ENCODE measurements at places on chromosomes 13 and 19.

DNA sequence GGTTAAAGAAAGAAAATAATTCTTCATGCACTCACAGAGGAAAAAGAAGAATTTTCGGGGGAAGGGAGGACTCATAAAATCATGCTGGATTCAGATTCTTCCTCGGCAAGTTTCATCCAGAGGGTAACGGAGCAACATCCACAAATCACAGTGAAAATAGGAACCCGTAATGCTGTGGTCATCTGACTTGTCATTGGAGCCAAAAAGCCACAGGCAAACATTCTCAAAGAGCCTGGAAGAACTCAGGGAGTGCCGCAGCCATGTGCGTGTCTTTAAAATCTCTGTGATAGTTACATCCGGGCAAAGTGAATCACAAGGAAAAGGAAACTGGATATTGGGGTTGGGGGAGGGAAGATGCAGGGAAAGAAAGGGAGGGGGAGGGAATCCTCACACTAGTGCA lies 33.0 kb upstream of the VSTM2B start:
- no peak for DNase-seq

DNA sequence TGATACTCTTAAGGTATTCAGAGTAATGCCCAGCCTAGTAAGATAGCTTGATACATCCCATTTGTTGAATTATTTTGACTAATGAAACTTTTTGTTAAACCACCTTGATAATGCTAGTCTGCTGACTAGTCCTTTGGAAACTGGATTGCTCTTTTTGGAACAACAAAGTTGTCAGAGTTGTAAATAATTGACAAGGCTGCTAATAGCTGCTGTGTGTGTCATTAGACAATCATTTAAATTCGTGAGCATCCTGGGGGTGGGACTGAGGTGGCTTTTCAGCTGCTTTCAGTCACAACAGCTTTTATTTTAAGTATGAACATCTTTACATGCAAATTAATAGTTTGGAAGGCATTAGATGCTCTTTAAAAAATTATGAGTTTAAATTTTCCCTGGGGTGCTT lies 153.5 kb downstream of the HS6ST3 start:
- no peak for DNase-seq

- no peak for DNase-seq
Observed at GRCh38 chr19:16456652-16457194, 15.0 kb downstream of the EPS15L1 start.

- no peak for DNase-seq
Observed at GRCh38 chr13:108270442-108270841, 924 bp downstream of the TNFSF13B start.

DNA sequence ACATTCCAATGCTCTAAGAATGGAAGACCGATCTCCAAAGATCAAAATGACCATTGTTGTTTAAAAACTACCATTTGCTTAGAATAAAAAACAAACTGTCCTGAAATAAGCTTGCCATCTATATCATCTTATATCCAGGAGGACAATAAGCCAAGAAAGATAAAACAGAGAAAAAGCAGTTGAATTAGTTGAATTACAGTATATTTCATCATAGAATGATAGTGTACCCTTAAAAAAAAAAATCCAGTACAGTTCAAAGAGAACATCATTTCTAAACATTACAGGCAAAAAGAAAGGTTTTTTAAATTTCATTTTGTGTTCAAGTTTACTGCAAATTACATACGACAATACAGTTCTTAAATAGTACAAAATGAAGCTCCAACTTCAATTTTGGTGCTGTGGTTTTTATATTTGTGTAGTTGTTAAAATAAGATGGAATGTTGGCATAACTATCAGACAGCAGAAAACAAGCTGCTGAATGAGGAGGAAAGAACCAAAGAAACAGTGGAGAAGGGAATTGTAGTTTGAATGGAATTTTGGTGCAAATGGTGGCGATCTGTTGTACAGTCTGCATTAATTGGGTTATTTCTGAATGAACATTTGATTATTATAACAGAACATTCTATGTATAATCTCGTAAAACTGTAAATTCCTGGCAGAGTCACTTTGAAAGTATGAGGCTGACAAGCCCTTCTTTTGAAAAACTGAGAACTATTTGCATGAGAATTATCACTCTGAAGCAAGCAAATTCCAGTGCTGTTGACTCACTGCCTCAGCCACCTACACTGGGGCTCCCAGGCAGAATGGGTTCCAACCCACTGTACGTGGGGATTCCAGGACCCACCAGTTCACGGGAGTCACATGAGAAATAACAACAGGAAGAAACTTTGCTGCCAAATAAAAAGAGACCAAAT lies 37.7 kb downstream of the LHFPL6 start:
- no peak for DNase-seq

DNA sequence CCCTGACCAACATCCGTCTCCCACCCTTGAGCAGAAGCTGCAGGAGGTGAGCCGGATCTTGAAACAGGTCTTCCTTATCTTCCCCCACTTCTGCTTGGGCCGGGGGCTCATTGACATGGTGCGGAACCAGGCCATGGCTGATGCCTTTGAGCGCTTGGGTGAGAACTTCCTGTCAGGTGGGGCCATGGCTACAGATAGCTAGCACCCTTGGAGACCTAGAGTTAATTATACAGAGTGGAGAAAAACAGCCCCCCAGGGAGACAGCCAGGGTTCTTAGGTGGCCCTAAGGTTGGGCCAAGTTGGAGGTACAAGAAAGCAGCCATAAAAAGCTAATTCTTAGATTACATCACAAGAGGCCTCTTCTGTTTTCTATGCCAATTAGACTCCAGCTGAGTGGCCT lies 8.9 kb upstream of the ARHGAP45 start:
- no peak for DNase-seq

GRCh38 chr19:993831-994393 lies 6.3 kb upstream of the GRIN3B start:
- no peak for DNase-seq

- no peak for DNase-seq
Observed at GRCh38 chr13:92739306-92739818, 487.2 kb upstream of the GPC6 start.

DNA sequence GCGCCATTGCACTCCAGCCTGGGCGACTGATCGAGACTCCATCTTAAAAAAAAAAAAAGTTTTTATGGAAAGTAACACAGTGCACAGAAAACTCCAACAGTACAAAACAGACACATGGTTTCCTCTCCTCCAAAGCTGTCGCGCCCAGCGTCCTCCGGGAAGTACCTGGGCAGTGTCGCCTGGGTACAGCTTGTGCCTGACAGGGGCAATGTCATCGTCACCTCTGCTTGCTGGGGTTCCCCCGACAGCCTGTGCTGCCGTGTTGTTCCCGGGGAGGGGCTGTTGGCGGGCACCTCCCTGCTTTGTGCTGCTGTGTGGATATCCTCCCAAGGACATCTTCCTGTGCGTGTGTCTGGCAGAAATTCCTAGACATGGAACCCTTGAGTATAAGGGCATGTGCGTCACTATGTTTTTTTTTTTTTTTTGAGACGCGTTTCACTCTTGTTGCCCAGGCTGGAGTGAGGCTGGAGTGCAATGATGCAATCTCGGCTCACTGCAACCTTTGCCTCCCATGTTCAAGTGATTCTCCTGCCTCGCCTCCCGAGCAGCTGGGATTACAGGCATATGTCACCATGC lies 2.4 kb upstream of the F2RL3 start:
- DNase-seq: no peak

DNA sequence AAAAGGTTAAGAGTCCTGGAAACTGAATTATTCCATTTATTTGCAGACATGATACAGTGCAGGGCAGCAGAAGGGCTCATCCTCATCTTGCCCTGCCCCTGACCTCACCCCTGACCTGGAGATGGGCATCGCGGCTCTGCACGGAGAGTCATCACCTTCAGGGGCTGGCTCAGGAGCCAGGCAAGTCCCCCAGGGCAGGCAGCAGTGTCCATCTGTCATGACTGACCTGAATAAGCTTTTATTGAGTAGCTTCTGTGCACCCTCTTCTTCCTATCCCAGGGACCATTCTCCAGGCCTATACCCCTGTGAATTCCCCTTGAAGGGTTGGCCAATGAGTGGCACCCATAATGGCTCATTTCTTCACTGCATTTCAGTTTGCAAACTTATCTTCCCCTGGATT lies 484.2 kb downstream of the ZNF536 start:
- DNase-seq: no peak

GRCh38 chr13:114076329-114077090 lies 55.9 kb downstream of the RASA3 start:
- no peak for DNase-seq

DNA sequence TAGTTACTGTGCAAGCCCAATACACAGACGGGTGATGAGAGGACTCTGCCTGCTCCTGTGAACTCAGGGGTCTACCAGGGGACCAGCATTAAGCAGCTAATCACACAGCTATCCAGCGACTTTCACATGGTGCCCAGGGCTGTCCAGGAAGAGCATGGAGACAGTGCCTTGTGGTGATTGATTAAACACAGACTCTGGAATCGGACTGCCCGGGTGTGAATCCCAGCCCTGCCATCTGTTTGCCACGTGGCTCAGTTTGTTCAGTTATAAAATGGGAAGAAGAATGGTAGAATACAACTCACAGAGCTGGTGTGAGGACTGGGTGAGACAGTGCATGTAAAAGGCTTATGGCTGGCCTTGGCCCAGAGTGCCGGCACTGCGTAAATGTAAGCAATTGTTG lies 42.1 kb upstream of the NPAS1 start:
- no peak for DNase-seq

DNA sequence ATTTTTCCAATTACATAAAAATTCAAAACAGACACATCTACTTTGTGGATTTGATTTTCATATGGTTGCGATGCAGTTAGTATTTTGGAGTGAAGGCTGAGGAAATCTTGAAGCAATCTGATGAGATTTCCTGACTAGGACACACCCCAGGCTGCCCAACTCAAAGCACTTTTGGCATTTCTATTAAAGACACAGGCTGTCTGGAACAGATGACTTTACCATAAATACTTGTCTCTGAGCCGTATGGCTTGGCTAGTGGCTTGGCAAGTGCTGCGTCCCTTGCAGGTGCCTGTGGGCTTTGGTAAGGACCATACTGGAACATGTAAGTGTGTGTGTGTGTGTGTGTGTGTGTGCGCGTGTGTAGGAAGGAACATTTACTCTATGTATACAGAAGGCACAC lies 218.8 kb downstream of the FGF9 start:
- DNase-seq: no peak

DNA sequence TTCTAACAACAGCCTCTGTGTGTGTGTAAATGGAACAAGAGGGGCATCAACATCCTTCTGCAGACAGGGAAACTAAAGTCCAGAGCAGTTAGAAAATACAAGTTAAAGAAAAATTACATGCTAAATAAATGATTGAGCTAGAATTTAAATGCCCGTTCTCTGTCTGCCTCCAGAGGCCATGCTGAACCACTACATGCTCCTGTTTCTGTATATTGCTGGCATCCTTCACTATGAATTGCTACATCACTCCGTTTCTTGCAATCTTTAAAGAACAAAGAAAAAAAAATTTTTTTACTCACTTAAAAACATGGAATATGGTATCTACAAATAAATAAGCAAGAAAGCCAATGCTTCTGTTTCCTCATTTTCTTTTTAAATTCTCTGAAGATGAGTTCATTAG lies 47.9 kb downstream of the DCT start:
- no peak for DNase-seq

DNA sequence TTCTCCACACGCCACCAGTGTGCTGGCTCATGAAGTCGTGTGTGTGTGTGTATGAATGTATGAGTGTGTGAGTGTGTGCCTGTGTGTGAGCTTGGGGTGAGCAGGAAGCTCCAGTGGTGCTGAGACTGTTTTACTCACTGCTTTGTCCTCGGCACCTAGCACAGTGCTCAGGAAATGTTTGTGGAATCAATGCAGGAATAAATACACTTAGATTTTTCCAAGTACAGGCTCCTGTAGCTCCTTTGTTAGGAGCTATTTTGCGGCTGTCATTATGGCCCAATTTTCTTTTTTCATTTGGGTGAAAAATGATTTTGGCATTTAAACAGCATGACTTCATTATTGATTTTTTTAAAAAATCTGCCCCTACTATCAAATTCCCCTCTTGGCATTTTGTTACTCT lies 193.5 kb upstream of the KL start:
- no peak for DNase-seq

DNA sequence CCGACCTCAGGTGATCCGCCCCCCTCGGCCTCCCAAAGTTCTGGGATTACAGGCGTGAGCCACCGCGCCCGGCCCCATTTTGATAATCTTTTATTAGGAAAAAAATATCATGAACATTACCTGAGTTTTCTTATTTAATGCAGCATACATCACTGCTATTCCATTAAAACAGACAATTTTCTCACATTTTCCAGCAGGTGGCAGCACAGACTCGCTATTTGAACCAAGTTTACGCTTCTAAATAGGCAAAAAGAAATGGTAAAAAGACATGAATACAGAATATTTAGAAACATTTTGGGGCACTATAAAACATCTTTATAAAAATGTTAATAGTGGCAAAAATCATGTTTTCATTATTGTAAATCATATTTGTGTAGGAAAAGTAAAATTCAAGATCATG lies 903.1 kb downstream of the SLITRK6 start:
- peak; percentile 18 for DNase-seq

DNA sequence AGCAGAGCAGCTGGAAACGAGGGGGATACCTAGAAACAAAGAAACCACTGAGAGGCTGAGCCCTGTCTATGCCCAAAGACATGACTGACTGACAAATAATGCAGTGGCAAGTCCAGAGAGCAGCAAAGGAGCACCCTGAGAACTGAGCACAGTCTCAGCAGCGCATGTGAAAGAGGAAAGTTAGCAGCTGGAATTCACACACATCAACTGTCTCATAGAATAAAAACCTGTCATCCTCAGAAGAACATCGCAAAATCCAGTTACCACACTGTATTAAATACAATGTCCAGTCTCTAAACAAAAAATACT lies 24.1 kb upstream of the DLEU7 start:
- no peak for DNase-seq

GRCh38 chr19:42433503-42434260 lies 6.5 kb upstream of the LIPE start:
- DNase-seq: peak; percentile 69

- DNase-seq: peak; percentile 71
Observed at GRCh38 chr19:15584541-15585115, 30.4 kb upstream of the CYP4F8 start.

DNA sequence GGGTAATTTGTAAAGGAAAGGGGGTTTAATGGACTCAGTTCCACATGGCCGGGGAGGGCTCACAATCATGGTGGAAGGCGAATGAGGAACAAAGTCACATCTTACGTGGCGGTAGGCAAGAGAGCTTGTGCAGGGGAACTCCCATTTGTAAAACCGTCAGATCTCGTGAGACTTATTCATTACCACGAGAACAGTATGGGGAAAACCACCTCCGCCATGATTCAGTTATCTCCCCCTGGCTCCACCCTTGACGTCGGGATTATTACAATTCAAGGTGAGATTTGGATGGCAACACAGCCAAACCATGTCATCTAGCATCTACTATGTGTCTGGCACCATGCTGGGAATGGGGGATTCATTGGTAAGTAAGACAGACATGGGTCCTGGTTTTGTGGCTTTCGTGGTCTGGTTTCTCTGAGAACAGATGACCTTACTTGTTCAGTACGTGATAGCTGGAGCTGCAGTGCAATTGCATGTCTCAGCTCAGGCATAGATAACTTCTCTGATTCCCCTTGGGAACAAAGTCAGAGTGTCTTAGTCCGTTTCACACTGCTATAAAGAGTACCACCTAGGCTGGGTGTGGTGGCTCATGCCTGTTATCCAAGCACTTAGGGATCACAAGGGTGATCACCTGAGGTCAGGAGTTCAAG lies 8.3 kb downstream of the ZNF554 start:
- DNase-seq: no peak

- no peak for DNase-seq
Observed at GRCh38 chr13:28031896-28032288, 43.4 kb upstream of the URAD start.
